GM23338 (cell line): ENCODE measurements at places on chromosomes 6 and 20. TPM values are rescaled to one million over a fixed set of nuclear protein-coding genes. Genes with fewer than 3 reads are reported as not detected.

- H3K4me1 ChIP-seq: peaks cover 3% of the 10 kb centered on the region; the same call in 1 of the 2 replicates
- DNase-seq: peak; percentile 62
- H3K27me3 ChIP-seq: no peaks in the 10 kb centered on the region
- no peak overlapping the region for H3K27ac ChIP-seq
- H3K36me3 ChIP-seq: no peaks in the 10 kb centered on the region
Observed at GRCh38 chr6:54125493-54125892, 14.2 kb downstream of the MLIP start.

DNA sequence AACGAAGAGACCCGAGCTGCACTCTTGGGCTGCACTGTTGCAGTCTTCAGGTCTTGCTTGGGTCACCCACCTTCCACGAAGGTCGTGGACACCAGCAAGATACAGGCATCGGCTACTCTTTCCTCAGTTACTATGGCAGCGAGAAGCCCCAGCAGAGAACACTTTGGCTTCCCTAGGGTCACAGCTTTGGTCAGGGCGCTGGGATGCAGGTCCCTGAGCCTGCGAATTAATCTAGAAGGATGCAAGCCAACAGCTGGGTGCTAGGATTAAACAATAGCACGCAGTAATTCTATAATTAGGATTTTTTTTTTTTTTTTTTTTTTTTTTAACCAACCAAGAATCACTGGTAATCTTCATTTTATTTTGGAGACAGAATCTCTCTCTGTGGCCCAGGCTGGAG is 2.1 kb downstream of the KHDC3L start:
- no peak for DNase-seq
- H3K4me1 ChIP-seq: peaks cover 11% of the 10 kb centered on the region; the same call in 1 of the 2 replicates
- H3K27me3 ChIP-seq: no peaks in the 10 kb centered on the region

- no peaks in the 10 kb centered on the region for H3K4me1 ChIP-seq
- DNase-seq: peak; percentile 64
- H3K27me3 ChIP-seq: no peaks in the 10 kb centered on the region
- no peak overlapping the region for H3K27ac ChIP-seq
- no peak overlapping the region for H3K4me3 ChIP-seq
Observed at GRCh38 chr20:137668-138490, 4.5 kb upstream of the DEFB126 start.

The AKAP7 gene
- total RNA-seq: 18.4 and 20.0 TPM in 2 replicates

GRCh38 chr20:46552460-46553420 is 2.3 kb upstream of the OCSTAMP start:
- H3K36me3 ChIP-seq: no peaks in the 10 kb centered on the region
- peak overlapping the region; percentile 72 for H3K27ac ChIP-seq
- no peaks in the 10 kb centered on the region for H3K27me3 ChIP-seq
- no peak for DNase-seq
- H3K4me3 ChIP-seq: no peak overlapping the region

GRCh38 chr6:19838442-19839236 is 1.5 kb downstream of the ID4 start:
- peak overlapping the region; percentile 59 for H3K4me3 ChIP-seq
- DNase-seq: peak; percentile 78
- peaks cover 38% of the 10 kb centered on the region for H3K27me3 ChIP-seq
- peaks cover 43% of the 10 kb centered on the region for H3K4me1 ChIP-seq
- no peaks in the 10 kb centered on the region for H3K36me3 ChIP-seq

GRCh38 chr20:24955045-24955444 is 6.0 kb downstream of the CST7 start:
- no peaks in the 10 kb centered on the region for H3K27me3 ChIP-seq
- H3K27ac ChIP-seq: no peak overlapping the region
- DNase-seq: no peak
- H3K36me3 ChIP-seq: no peaks in the 10 kb centered on the region
- H3K4me3 ChIP-seq: no peak overlapping the region

The C6orf15 gene
- total RNA-seq: not detected in 2 replicates

The BACH2 gene
- total RNA-seq: 3.3 and 5.7 TPM in 2 replicates

The EFCAB8 gene
- 0.35 TPM in 1 of 2 replicates, not detected in the other for total RNA-seq

GRCh38 chr20:38055294-38055693 is 21.7 kb downstream of the RPRD1B start:
- H3K27ac ChIP-seq: no peak overlapping the region
- H3K4me1 ChIP-seq: no peaks in the 10 kb centered on the region
- no peak for DNase-seq

The EBF4 gene
- 0.50 and 0.66 TPM in 2 replicates for total RNA-seq

DNA sequence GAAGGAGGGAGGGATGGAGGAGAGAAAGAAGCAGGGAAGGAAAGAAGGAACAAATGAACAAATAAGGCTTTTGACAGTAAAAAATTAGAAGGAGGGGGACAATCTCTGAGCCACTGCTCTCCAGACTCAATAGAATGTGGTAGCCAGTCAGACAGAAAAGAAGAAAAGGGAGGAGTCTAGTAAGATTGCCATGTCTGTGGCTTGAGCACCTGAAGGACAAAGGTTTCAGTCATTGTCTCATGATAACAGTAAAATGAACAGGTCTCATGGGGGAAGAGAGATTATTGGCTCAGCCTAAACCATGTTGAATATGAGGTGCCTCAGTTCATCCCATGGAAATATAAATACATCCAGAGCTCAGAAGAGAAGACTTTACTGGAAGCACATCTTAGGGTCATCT is 14.0 kb upstream of the LOC128125822 start:
- no peak overlapping the region for H3K4me3 ChIP-seq
- no peaks in the 10 kb centered on the region for H3K27me3 ChIP-seq
- DNase-seq: no peak
- H3K36me3 ChIP-seq: no peaks in the 10 kb centered on the region

The ALDH5A1 gene
- total RNA-seq: 4.6 and 5.2 TPM in 2 replicates

GRCh38 chr6:111564482-111564945 is 41.2 kb downstream of the TRAF3IP2 start:
- no peak for DNase-seq
- no peak overlapping the region for H3K27ac ChIP-seq
- H3K36me3 ChIP-seq: no peaks in the 10 kb centered on the region; the same call in 1 of the 2 replicates

- peaks cover 21% of the 10 kb centered on the region for H3K4me1 ChIP-seq
- peak overlapping the region; percentile 3; the same call in 1 of the 2 replicates for H3K27ac ChIP-seq
- H3K4me3 ChIP-seq: no peak overlapping the region
- DNase-seq: no peak
Observed at GRCh38 chr6:78670156-78670555, 197.2 kb upstream of the IRAK1BP1 start.

The KCNB1 gene
- 0.28 and 0.50 TPM in 2 replicates for total RNA-seq

The KCNG1 gene
- total RNA-seq: 26.3 and 31.0 TPM in 2 replicates

DNA sequence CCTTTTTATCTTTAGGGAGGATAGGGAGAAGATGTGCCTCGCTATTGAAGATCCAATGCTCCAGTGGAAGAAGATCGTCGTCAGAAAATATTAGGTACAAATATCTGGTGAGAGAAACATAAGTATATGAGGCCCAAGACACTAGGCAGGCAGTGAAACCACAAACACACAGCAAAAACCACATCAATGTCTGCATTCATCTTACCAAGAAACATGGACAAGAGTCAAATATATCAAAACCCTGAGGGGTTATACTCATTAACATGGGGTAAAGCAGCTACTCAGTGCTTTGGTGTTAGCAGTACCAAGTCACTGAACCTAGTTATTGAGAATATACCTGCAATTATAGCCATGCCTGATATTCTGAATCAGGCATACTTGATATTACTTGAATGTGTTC is 101.4 kb upstream of the FAM184A start:
- no peaks in the 10 kb centered on the region for H3K4me1 ChIP-seq
- no peak overlapping the region for H3K4me3 ChIP-seq
- no peaks in the 10 kb centered on the region for H3K27me3 ChIP-seq
- DNase-seq: no peak
- no peaks in the 10 kb centered on the region for H3K36me3 ChIP-seq
- H3K27ac ChIP-seq: no peak overlapping the region

DNA sequence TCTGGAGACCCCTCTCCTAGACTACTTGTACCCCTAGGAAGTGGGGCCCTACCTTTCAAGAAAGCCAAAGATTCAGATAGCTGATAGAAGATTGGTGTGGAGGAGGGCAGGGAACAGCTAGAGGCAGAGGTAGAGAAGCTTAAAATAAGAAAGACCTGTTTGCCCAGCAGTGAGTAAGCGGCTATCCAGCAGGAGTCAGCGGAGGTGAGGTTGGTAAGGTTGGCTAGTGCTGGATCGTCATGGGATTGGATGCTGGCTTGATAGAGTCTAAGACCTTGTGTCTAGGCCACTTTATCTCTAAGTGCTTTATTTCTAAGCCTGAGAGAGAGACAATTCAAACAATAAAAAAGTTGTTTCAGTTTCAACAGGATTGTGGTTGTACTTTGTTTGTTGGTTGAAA is 19.1 kb downstream of the ANKS1A start:
- no peaks in the 10 kb centered on the region for H3K27me3 ChIP-seq
- H3K27ac ChIP-seq: no peak overlapping the region
- H3K4me3 ChIP-seq: no peak overlapping the region

DNA sequence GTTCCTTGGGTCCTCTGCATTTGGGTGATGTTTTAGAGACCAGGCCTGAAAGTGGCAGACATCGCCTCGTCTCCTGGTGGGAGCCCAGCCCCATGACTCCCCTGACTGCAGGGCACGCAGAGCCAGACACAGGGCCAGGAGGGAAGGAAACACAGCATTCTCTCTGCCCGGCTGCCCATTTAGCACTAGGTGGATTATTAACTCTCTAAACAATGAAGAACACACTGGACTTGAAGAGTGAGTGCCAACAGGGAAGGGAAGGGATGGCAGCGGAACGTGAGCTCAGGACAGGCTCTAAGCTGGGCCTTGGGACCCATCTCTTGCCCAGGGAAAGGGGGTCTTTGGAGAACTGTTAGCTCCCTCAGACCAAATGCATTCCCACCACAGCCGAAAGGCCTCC is 80.4 kb downstream of the TBXT start:
- no peak overlapping the region for H3K27ac ChIP-seq
- H3K36me3 ChIP-seq: no peaks in the 10 kb centered on the region
- 0 out of 2 replicates have a peak, but pooled peaks cover 3% of the 10 kb centered on the region for H3K27me3 ChIP-seq
- no peak for DNase-seq
- no peaks in the 10 kb centered on the region for H3K4me1 ChIP-seq

DNA sequence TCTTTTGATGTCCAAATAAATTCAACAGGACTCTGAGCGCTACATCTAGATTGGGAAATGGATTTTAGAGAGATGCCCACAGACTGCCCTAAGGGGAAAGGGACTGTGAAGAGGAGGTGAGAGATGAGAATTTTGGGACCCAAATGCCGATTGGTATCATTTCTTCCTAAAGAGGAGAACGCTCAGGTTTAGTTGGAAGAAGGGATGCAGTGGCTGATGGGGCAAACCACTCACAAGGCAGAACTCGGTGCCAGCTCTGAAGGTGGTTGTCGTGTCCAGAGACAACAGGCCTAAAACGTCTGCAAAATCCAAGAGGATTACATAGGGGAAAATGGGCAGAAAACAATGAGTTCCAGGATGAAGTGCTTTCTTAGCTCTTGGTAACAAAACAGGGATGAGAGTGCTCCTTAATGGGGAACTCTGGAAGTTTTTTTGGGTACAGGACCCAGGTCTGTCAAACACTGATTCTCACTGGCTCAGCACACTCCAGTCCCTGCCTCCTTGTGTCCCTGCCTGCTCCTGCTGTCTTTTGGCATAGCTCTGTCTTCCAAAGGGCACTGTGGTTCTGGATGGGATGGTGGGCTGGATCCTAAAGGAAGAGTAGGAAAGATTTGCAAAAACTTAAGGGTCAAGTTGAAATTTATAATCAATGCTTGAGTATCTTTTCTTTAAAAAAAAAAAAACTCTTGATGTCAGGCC is 29.0 kb downstream of the NEDD9 start:
- H3K27me3 ChIP-seq: no peaks in the 10 kb centered on the region
- H3K4me1 ChIP-seq: peaks cover 37% of the 10 kb centered on the region
- H3K4me3 ChIP-seq: no peak overlapping the region
- no peaks in the 10 kb centered on the region for H3K36me3 ChIP-seq
- no peak for DNase-seq

The SLC22A7 gene
- not detected in 2 replicates for total RNA-seq

The SMPDL3A gene
- 3.0 and 6.3 TPM in 2 replicates for total RNA-seq

DNA sequence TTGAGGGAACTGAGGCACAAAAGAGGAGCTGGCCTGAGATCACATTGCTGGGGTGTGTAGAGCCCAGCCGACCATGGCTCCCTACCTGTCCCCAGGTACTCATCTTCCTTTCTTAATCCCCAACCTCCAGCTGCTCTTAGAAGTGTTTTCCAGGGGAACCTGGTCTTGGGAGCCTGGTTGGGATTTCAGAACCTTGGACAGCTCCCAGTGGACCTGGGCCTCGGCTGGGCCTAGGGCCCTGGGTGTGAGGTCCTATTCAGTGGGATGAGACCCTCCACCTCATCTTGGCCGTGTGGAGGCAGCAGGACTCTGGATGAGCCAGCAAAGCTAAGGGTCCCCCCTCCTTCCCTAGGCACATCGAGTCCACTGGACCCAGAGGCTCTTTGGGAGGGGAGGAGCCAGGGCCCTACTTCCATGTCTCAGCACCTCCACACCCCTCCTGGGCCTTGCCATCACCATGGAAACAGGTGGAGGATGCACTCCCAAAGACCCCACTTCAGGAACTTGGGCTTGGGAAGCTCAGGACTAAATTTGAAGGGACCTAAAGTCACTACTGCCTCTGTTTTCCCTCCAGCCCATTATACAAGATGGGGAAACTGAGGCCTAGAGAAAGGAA is 38.5 kb downstream of the DLGAP4 start:
- peak; percentile 95 for DNase-seq
- no peak overlapping the region for H3K27ac ChIP-seq
- no peaks in the 10 kb centered on the region; the same call in 1 of the 2 replicates for H3K4me1 ChIP-seq
- no peak overlapping the region for H3K4me3 ChIP-seq
- no peaks in the 10 kb centered on the region for H3K27me3 ChIP-seq

The OPRL1 gene
- total RNA-seq: 0.74 and 1.1 TPM in 2 replicates

DNA sequence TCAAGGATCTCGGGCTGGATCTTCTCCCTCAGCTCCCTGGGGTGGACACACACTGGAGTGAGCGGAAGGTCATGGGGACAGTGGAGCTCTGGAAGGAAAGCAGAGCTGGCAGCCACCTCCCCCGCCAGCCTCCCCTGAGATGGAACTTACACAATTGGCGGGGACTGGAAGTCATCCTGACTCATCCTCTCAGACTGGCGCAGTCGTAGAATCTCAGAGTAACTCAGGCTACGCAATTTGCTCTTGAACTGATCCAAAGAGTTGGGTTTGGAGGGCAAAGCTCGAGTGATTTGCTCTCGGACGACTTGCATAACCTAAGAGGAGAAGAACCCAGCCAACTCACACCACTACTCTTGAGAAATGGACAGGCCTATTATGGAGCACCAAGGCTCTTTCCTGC is 34.8 kb downstream of the ELMO2 start:
- DNase-seq: no peak
- H3K4me3 ChIP-seq: no peak overlapping the region
- H3K4me1 ChIP-seq: no peaks in the 10 kb centered on the region
- H3K27ac ChIP-seq: no peak overlapping the region

DNA sequence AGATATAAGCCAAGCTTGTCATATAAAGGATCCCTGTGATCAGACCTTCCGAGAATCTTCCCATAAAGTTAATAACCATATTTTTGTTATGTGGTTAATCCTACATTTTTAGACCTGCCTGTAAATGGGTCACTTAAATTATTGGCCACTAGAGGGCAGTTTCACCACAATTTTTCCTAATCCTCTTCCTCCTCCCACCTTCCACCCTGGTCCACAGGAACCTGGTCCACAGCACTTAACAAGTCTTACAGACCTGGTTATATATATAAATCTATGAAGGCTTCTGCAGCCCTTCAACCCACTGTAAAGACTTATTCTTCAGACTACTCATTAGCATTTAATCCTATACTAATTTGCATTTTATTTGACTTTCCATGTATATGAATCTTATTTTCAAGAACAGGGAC is 28.3 kb downstream of the MRS2 start:
- no peaks in the 10 kb centered on the region for H3K27me3 ChIP-seq
- peak; percentile 72 for DNase-seq
- H3K36me3 ChIP-seq: no peaks in the 10 kb centered on the region
- no peak overlapping the region for H3K4me3 ChIP-seq
- H3K27ac ChIP-seq: no peak overlapping the region
